Fibroblast of pulmonary artery (primary cell): ENCODE measurements at places on chromosomes 2 and 18.

DNA sequence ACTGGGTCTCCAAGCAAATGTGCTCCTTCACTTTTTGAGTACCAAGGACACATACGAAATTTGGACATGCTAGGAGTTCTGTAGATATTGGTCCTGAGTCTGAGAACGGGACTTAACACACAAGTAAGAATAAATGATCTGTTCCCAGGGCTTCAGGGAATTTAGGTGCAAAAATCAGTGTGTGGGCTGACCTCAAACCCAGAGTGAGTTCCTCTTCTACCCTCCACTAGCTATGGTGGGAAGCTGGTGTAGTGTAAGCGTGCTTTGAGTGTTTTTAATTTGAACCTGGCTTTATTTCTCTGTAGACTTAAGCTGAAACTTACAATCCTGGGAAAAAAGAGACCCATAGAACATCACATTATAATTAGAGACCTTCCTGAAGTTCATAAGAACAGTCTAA is 50.5 kb downstream of the MYO3B start:
- DNase-seq = no peak

DNA sequence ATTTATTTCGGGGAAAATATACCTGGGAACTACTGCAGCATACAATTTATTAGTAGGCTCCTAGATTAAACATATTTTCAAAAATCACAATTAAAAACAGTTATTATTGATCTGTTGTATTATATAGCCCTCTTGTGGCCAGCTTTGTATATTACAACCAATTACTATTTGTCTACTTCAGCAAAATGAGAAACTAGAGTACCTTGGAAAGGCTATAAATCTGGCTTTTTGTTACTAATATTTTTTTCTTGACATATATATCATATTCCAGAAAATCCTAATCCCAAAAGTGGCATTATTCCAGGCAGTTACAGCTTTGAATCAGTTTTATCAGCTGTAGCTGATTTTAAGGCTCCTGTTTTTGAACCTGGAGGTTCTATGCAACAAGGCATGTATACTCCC is 101.2 kb downstream of the UBR3 start:
- peak; percentile 77 for DNase-seq

- DNase-seq = no peak
These were observed 375.8 kb downstream of the RBM43 start for GRCh38 chr2:150885774-150886386.

DNA sequence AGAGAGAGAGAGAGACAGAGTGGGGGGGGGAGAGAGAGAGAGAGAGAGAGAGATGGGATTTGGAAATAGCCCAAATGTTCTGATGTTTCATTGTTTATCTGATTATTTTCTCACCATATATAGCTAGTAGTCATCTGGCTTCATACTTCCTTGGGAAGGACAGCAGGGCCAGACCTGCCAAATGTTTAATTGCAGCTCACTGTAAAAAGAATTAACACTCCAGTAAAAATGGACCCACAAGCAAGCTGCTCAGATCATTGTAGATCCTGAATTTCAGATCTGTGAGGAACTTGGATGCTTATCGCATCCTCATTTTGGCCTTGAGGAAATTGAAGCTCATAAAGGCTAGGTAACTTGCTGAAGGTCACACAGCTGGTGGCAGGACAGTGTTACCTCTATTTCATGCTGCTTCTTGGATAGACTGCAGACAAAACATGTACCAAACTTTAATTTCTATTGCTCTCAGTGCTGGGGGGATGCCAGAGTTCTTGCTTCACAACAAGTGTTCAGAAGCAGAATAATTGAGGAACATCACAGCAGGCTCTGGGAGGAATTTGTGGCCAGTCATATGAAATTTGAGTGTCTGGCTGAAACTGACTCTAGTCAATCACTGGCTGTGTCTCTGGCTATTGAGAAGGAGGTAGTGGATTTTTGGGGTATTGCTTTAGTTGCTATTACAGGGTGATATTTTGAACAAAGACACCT is 223.5 kb downstream of the PIK3C3 start:
- no peak for DNase-seq

- DNase-seq = no peak
These were observed 82.5 kb upstream of the PKDCC start for GRCh38 chr2:41965173-41965908.

DNA sequence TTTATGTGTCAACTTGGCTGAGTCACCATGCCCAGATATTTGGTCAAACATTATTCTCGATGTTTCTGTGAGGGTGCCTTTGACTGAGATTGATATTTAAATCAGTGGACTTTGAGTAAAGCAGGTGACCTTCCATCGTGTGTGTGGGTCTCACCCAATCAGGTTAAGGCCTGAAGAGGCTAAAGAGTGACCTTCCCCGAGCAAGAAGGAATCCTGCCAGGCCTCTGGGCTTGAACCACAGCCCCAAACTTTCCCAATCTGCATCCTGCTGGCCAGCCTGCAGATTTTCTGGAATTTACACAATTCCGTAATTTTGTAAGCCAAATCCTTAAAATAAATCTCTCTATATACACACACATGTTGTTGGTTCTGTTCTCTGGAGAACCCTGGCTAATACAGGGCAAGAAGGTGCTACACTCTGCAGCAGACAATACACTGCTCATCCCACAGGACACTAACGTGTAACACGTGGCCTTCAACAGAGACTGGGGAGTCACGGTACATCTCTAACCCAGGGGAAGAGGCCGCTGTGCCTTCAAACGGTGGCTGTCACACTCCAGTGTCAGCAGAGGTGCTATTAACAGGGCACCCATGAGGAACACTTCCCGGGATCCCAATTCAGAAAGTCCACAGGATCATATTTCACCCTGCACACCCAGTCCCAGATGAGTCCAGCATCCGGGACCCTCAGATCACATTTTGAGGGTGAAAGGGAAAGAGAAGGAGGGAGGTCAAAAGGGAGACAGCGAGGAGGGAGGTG is 113.1 kb upstream of the ID2 start:
- no peak for DNase-seq

DNA sequence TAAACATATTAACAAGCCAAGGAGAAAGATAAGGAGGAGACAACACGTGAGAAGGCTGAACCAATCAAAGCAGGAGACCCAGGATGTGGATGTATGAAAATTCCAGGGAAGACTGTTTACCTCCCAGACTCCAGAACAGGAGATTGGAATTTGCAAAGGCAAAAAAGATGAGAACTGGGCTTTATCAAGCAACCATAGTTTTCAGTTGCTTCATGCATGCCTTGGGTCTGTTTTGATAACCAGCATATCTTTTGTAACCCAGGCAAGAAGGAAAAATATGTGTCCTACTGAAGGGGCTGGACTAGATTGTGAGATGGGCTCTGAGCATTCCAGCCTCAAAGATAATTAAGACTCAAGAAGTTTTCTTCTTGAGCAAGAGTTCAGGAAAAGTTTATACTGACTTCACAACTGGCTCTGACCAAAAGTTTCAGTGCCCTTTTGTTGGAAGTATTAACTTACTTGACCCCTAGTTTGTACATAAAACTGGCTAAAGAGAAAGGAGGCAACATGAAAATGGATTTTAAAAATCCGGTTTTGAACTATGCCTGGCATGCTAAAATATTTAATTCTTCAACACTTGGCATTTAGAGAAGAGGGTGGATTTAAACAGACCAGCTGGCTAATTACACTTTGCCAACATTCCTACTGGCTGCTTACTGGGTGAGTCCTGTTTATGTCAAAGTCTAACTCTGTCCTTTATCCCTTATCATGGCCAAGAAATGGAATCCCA is 79.3 kb upstream of the CD28 start:
- peak; percentile 73 for DNase-seq

- no peak for DNase-seq
These were observed 38.4 kb downstream of the ARL4C start for GRCh38 chr2:234458466-234458865.

- no peak for DNase-seq
These were observed 240.2 kb upstream of the TANK start for GRCh38 chr2:160920061-160920460.

- DNase-seq = no peak
These were observed 96.1 kb downstream of the IRS1 start for GRCh38 chr2:226703514-226703913.

GRCh38 chr2:47984041-47984440 is 77.7 kb upstream of the FBXO11 start:
- peak; percentile 2 for DNase-seq

- DNase-seq = no peak
These were observed 159.7 kb downstream of the NAPG start for GRCh38 chr18:10685484-10685883.

DNA sequence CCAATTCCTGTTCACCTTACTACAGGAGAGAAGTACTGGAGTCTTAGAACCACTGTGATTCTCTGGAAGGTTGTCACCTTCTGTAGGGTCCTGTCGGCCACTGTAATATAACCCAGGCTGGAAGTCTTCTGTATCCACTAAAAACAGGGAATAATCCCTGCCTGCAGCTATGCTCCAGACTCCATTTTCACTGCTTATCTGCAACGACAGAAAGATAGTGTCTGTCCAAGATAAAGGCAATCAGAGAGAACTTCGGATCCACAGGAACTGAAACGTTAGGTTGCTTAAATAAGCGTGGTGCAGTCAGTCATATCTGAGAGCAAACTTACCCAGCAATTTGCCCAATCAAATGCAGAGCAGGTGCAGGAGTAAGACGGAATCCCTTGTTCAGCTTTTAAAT is 34.2 kb downstream of the ALS2 start:
- no peak for DNase-seq

GRCh38 chr2:204332706-204333105 is 212.6 kb upstream of the PARD3B start:
- DNase-seq = no peak

GRCh38 chr2:142769761-142770160 is 107.7 kb upstream of the KYNU start:
- DNase-seq = no peak

DNA sequence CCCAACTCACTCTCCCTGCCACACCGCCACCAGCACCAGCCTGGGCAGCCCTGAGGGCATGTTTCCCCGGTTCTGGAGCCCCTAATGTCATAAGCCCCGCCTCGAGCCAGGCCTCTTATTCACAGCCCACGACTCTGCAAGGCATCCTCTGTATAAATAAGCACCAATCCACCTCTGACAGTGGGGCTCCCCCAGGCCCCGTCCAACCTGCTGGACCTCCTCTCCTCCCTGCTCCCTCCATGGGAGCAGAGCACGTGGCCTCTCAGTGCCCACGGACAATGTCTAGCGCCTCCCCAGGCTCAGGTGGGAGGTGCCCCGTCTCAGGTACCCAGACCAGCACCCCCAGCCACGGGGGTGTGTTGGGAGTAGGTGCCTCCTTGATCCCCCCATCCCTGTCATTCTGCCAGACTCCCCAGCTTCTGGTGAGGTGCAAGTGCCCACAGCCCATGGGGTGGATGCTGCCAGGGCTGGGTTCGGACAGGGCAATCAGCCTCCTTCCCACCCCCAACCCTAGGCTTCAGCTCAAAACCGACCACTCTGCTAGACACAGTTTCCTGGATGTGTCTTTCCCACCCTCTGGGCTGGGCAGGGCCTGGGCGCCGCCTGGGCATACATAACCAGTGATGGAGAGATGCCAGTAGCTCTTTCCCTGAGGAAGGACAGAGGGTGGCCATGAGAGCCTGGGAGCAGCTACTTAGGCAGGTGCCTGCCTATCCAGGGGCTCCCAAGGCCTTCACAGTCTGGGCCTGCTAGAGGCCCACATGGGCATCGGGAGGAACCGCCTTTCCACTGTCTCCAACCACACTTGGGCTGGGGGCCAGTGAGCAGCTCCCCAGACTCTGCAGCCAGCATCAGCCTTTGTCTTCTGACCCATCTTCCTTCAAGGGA is 1.6 kb upstream of the ADRA2B start:
- no peak for DNase-seq

- peak; percentile 100 for DNase-seq
These were observed 11.9 kb upstream of the PID1 start for GRCh38 chr2:229282758-229283546.

- peak; percentile 33 for DNase-seq
These were observed 60.7 kb downstream of the CDC42EP3 start for GRCh38 chr2:37610638-37611289.

DNA sequence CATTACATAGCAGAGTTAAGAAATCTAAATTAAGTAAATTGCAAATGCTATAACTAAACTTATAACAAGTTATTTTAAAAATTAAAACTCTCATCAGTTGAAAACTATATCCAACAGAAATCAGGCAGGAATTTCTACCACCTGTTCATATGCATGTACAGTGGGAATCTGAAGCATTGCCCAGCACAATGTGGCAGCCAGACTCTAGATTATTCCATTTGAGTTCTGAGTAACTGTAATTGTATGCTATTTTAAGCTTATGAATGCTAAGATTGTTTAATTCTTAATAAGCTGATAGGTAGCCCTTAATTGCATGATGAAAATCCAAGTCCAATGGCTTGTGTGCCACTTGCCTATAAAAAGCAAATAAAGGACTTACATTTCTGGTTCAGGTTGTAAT is 834.5 kb upstream of the FSHR start:
- no peak for DNase-seq

DNA sequence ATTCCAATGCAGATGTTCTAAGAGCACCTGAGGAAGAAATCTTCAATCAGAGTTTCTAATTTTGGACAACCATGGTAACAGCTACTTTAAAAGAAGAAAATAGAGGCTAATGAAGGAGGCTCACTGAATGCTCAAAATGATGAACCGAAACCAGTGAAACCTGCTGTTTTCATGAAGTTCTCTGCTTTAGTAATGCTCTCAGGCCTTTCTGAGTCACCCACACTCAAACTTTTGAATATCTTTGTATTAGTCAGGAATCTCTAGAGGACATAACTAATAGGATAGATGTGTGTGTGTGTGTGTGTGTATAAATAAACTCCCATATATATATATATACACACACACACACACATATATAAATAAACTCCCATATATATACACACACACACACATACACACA is 76.9 kb upstream of the RIT2 start:
- peak; percentile 11 for DNase-seq

- DNase-seq = no peak
These were observed 136.2 kb downstream of the MTX2 start for GRCh38 chr2:176405477-176405876.

- DNase-seq = no peak
These were observed 70.2 kb downstream of the CRIM1 start for GRCh38 chr2:36425608-36426355.

- no peak for DNase-seq
These were observed 2.7 kb downstream of the PPP1R1C start for GRCh38 chr2:181988154-181988924.

- no peak for DNase-seq
These were observed 67.2 kb downstream of the POLR1A start for GRCh38 chr2:86038291-86039081.
